ENCODE measurements at places on chromosomes 5 and 9. TPM values are rescaled to one million over a fixed set of nuclear protein-coding genes. Genes with fewer than 3 reads are reported as not detected.

GAS1 gene
- polyA plus RNA-seq: not detected

RLN1 gene
- polyA plus RNA-seq: 3.1 TPM

SLC4A9 gene
- not detected for polyA plus RNA-seq

GRCh38 chr9:126128494-126129142, 198.0 kb upstream of the MVB12B start:
- DNase-seq: no peak

GRCh38 chr9:127263664-127264063, 910 bp upstream of the GARNL3 start:
- no peak for DNase-seq

- DNase-seq: no peak
These were observed 402.9 kb upstream of the TYRP1 start for GRCh38 chr9:12290166-12290869.

Data from naive thymus-derived CD4-positive, alpha-beta T cell (primary cell).